Sciatic nerve (tissue), 2 donors: ENCODE measurements at places on chromosomes 3 and 15. TPM values are rescaled to one million over a fixed set of nuclear protein-coding genes. Genes with fewer than 3 reads are reported as not detected.

The GOLGA8M gene
- 16.0 TPM for total RNA-seq

The SMCO1 gene
- total RNA-seq, result not detected

The ARNT2 gene
- 16.6 TPM for total RNA-seq

The MYH15 gene
- 0.58 TPM for total RNA-seq
